Suppressor macrophage treated with lipopolysaccharide for 4 hours (primary cell): ENCODE measurements at places on chromosomes 7 and 10.

DNA sequence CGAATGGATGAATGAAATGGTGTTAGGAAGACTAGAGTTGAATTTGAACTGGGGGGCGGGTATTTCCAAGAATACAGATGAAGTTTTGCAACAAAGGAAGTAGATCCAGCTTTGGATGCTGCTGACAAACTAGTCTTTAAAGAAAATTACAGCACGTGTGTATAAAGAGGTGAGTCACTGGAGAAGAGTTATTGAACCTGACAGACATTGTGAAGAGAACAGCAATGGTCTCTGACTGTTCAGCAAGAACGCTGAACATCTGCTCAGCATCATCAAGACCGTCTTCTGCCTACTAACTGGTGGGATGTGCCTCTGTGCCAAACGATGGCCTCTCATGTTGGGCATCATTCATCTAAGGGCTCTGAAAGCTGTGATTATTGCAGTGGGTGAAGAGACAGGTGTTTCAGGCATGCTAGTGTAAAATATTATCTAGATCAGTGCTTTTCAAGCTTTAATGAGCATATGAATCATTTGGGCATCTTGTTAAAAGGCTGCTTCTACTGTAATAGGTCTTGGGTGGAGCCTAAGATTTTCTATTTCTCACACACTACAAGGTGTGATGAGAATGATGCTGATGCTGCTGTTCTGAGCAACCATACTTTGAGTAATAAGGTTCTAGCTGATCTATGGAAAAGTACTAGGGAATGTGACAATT lies 291.3 kb downstream of the PTEN start:
- DNase-seq, result no peak

DNA sequence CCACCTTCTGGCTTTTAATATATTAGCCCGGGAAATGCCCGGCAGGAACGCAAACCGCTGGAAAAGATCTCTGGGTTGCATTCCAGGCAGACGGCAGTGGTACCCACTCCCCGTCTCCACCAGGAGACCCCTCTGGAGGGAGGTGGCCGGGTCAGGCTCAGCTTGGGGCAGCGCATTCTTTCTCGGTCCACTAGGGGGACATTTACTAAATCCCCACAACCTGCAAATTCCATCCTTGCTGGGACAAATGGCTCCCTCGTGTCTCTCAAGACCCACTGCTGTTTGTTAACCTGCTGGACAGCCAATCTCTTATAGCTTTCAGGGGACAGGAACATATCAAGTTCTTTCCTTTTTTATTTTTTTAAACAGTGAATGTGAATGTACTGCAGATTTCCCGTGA lies 45.8 kb upstream of the CARD11 start:
- peak; percentile 36 for DNase-seq

DNA sequence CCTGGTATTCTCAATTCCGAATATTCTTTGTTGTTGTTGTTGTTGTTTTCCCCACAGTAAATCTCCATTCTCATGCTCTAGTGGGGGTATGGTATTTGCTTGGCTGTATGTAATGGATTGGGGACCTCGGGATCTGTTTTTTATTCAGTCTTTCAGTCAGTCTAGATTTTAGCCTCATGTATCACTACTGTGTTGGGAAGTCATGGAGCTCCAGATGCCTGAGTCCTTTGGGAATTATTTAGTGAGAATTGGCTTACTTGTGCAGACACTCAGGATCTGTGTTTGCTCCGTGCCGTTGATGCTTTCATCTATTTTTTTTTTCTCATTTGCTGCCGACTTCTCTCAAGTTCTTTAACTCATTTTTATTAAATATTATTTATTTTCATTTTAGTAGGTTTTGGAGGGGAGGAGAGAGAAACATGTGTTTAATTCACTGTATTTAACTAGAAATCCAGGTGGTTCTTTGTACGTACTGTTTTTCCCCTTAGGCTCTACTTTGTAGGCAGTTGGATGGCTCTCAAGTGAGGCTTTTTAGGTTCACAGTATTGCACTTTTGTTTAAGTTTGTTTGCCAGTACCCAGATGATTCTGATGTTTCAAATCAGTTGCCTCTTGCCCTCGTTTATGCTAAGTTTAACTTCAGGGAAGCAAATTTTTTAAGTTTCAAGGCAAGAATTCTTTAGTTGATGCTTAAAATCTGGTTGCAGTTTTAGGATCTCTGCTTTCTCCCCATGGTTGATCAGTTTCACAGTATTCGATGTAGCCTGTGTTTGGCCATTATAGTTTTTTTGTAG lies 36.9 kb downstream of the ZNRF2 start:
- no peak for DNase-seq

DNA sequence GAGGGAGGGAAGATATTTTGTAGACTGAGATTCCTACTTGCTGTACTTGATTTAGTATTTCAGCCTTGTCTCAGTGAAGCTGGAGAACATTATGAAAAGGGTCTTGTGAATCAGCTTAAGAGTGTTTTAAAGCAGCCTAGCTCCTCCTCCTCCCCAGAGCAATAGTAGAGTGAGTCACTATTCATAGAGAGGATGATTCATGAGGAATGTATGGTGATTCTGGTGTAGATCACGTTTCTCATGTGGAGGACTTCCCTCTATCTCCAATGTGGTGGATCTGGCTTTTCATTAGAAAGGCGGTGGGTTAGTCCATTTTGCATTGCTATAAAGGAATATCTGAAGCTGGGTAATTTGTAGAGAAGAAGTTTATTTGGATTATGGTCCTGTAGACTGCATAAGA lies 340.1 kb upstream of the CHRM2 start:
- no peak for DNase-seq

GRCh38 chr7:47148536-47149207 lies 433.2 kb downstream of the TNS3 start:
- DNase-seq, result no peak

DNA sequence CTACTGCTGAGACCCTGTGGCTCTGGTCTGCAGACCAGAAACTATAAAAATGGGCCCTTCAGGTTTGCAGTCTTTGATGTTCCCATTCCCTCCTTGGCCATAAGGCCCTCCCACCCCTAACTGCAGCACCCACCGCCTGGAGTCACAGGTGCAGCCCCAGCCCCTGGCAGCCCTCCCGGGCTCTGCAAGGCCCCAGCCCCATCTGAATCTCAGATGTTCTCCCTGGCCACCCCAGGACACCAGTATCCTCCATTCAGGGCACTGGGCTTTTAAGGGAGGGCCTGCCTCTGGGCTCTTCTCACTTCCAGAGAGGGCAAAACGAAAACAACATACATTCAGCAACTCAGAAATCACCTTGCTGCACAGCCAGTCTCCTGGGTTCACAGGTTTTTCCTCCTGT lies 107.7 kb upstream of the RET start:
- DNase-seq, result no peak

- no peak for DNase-seq
Measured at GRCh38 chr10:76942628-76943416, 694.8 kb downstream of the KCNMA1 start.

DNA sequence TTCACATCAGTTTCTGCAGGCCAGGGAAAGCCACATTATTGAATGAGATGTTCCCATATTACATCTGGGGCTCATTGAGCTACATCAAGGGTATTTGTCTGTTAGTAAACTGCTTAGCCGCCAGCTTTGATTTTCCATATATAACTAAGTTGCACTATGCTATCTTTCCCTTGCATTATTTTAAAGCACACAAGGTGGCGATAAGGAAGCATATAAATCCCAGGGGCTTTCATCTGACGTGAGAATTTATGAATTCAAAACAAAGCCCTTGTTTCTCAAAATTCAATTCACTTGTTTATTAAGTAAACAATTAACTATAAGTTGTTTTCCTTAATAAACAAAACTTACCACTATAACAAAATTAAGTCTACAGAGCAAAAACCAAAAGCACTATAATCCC lies 334.1 kb upstream of the TPK1 start:
- DNase-seq, result no peak

GRCh38 chr7:16356301-16356958 lies 64.9 kb downstream of the CRPPA start:
- no peak for DNase-seq

DNA sequence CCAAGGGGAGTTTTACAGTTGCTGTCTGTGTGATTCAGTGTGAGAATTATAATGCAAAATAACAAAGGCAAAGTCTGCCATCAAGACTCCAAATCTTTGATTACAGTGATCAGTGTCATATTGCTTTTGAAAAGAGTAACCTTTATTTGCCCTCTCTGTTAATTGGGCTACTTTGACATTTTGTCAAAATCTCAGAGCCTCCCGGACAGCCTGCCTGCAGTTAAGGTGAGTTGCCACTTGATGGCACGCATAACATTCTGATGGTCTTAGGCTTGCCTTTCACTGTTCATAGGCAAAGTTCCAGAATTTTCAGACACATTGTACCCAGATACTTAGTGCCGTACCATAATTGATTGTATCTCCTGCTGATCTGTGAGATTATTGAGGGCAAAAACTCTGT lies 253.5 kb downstream of the ABCA13 start:
- peak; percentile 11 for DNase-seq

DNA sequence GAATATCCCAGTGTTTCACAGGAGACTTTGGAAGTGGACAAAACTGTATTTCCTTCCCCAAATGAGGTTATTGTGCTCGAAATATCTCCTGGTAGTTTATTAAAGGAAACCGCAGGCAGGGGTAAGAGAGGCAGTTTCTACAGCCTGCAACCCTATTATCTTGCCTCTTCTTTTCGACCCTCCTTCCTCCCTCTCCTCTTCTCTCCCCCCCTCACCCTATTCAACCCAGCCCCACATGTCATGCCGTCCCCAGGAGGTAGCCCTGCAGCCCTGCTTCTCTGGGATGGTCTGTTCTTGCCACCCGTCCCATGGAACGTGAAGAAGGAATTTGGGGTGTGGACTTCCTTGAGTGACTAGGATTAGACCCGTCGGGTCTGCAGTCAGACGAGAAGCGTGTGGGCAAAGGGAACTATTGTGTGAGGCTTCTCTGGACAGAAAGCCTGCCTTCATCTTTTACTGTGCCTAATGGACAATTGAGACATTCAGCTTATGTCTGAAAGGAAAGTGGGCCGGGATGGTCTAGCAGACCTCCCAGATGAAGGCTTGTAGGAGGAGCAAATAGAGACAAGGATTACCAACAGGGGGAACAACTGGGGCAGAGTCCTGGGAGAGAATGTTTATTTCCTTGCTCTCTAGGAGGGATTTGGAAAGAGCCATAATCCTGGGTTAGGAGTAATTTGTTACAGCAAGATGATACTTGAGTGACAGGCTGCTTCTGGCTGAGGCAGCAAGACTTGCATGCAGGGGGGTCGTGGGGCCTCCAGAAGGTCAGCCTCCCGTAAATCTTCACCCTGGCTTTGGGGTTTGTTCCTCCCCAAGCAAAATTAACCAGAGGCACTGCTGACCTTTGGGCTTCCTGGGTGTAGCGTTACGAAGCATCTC lies 77.8 kb downstream of the TCF7L2 start:
- DNase-seq, result no peak

DNA sequence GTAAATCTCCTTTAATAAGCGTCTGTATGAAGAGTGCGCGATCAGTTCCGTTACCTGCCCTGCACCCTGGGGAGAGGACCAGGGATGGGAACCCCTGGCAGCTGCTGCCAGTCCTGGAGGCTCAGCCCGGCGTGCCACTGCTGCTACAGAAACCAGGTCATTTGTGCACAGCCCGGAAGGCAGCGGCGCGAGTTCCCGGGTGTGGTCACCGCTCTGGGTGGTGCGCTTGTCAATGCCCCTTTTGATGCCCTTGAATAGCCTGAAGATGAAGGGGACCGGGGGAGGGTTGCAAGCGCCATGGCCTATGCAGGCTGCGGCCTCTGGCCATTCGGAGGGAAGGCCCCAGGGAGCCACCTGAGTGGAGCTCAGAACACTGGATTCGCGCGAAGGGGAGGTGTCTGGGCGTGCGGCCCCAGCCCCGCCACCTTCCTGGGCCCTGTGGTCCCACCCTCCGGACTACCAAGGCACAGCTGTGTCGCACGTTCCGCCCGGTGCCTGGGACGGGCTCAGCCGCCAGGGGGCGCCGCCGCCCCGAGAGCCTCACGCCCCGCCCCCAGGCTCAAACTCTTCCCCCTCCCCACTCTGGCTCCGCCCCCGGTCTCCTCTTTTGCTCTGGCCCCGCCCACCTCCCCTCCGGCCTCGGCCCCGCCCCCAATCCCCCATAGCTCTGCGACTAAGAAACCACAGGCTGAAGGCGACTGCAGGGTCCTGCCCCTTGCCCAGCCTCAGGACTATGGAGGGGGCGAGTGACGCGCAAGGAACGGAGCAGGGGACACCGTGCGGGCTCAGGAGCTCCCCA lies 16.5 kb downstream of the AP5Z1 start:
- DNase-seq, result peak; percentile 84

DNA sequence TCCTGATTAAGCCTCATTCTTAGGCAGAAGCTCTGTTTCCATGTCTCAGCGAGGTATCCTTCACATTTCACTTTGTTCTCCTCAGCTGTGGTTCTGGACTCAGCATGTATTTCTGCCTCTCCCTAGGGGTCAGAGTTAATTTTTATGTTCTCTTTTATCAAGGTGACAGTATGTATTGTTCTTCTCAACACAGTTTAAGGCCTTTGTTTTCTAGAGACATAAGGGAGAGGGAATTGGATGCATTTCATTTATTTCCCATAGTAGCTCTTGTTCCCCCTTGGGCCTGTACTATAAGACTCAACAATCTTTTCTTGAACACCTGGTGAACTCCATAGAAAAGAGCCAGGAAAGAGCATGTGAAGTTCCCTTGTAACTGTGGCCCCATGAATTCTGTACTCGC lies 214.3 kb downstream of the ZWINT start:
- no peak for DNase-seq

DNA sequence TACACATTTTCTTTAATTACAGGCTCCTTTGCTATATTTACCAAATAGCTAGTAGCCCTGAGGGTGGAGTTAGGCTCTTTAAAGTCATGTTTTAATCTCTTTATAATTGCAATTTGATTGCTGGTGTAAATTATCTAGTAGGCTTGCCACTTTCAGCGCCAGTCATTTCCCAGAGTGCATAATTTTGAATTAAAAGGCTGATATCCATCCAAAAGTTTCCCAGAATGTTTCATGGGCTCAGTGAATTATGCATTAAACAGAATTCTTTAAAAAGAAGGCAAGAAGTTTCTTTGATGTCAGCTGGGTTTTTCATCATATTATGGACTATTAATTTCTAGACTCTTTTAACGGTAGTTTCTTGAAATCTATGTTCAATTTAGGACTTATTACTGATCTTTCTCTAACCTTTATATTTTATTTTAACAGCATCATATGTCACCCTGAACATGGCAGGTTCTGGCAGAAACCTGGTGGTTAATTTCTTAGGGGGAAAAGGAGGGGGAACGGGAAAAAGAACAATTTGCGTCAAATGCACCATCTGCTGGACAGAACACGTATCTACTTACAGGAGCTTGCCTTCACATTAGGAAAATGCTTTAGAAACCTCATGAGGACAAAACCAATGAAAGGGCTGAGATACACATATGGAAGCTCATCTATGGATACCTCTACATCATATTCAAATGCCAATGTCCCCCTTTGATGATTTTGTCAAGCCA lies 171.1 kb downstream of the GRM3 start:
- DNase-seq, result peak; percentile 0

GRCh38 chr10:89478739-89479654 lies 56.4 kb downstream of the SLC16A12 start:
- no peak for DNase-seq
